ENCODE measurements at places on chromosomes 13 and 19. TPM values are rescaled to one million over a fixed set of nuclear protein-coding genes. Genes with fewer than 3 reads are reported as not detected.

DNA sequence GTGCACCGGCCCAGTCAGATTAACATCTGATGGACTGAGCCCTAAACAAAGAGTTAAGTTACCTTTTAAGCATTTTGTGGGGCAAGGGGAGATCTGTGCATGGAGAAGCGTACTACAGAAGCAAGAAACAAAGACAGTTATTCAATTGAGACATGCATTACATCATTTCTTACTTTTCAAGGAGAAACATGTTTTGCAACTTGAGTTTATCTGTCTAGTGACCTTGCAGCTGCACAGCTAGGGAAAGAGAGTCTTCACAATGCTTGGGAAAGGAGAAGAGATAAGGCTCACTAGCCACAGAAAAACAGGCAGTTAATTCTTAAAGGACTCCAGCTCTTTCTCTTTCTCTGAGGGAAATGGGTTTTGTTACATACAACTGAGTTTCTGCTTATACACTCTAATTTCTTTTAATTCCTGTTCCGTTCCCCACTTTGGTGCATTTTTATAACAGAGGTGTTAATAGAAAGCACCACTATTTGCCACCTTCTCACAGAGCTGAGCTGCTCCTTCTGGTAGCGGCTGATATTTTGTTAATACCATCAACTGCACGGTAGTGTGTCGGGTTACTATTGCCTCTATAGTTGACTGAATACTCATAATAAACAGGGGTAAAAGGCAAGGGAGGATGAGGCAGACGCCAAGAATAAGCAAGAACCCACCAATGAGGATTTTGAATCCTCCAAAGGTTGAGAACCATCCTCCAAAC, 55.9 kb downstream of the ZNF431 start:
- DNase-seq = no peak

DNA sequence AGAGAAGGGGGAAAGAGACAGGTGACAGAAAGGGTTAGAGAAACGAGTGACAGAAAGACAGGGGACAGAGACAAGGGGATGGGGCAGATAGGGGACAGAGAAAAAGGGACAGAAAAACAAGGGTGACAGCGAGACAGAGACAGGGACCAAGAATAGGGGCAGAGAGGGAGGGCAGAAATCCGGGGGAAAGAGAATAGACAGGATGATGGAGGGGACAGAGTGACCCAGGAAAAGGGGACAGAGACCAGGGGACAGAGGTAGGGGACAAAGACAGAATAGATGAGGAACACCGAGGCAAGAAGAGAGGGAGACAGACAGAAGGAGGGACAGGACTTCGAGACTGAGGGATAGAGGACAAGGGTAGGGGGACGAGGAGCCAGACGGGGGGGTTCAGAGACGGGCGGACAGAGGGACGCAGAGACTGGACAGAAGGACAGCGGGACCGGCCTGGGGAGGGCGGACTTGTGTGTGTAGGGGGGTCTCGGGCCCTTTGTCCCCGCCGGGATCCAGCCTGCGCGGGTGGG, 593 bp downstream of the CADM4 start:
- DNase-seq = no peak

GRCh38 chr13:80251403-80251802, 89.5 kb downstream of the SPRY2 start:
- DNase-seq = no peak

GRCh38 chr13:101917833-101918661, 465.6 kb downstream of the ITGBL1 start:
- no peak for DNase-seq

DNA sequence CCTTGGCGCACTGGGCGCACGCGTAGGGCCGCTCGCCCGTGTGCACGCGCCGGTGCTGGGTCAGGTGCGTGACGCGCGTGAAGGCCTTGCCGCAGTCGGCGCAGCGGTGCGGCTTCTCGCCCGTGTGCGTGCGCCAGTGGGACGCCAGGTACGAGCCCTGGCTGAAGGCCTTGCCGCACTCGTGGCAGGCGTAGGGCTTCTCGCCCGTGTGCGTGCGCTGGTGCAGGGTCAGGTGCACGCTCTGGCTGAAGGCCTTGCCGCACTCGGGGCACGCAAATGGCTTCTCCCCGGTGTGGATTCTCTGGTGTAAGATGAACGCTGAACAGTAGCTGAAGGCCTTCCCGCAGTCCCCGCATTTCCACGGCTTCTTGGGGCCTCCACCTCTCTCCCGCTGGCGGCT, 7.0 kb downstream of the ZNF835 start:
- no peak for DNase-seq

GRCh38 chr19:15288146-15288963, 44.0 kb downstream of the BRD4 start:
- no peak for DNase-seq

GRCh38 chr19:55179606-55180484, at the start of gene SYT5:
SYT5 (minus strand) TSS chr19:55180289; CDS start chr19:55179041, 1,248 bp downstream.
- no peak for DNase-seq

- no peak for DNase-seq
These were observed 20.4 kb upstream of the ZNF83 start for GRCh38 chr19:52658595-52658994.

- no peak for DNase-seq
These were observed at the start of gene CACNG6 for GRCh38 chr19:53991224-53992113. CACNG6 (plus strand) TSS chr19:53991637; CDS start chr19:53992878, 1,241 bp downstream.

DNA sequence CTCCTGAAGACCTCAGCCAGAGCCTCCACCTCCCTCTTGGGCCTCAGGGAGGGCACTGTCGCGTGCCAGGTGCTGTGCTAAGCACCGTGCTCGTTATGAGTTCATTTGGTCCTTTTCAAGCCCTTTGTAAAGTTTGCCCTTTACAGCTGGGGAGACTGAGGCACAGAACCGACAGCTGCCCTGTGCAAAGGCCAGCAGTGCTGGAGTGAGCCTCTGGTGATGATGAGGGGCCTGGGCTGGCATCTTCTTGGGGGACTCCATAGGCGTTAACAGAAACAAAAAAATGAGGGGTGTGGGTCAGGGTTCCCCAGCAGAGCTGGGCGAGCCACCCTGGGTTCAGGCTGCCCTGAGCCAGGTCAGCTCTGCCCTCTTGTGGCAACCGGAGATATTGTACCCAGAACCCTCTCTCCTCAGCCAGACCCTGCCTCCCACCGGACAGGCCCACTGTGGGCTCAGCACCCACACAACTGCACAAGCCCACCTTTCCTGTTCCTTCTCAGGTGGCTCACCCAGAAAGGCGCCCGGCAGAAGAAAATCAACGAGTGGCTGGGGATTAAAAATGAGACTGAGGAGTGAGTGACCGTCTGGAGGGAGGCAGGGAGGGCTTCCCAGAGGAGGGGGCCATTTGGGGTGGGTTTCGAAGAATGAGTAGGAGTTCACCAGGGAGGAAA, 5.5 kb upstream of the IFI30 start:
- no peak for DNase-seq

GRCh38 chr19:16836115-16837034, 7.2 kb downstream of the SIN3B start:
- DNase-seq = no peak

GRCh38 chr19:48190288-48190884, 19.9 kb downstream of the ZSWIM9 start:
- DNase-seq = no peak

- no peak for DNase-seq
These were observed 15.2 kb upstream of the PABPC3 start for GRCh38 chr13:25080773-25081172.

DNA sequence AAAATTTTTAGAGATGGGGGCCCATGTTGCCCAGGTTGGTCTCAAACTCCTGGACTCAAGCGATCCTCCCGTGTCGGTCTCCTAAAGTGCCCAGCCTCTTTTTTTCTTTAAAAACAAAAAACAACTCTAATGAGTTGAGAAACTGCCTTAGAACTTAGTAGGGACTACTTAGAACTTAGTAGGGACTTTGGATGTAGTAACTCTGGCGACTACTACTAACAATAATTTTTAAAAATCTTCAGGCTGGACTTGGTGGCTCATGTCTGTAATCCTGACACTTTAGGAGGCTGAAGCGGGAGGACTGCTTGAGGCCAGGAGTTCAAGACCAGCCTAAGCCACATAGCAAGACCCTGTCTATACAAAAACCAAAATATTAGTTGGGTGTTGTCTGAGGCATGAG, 515 bp upstream of the C19orf67 start:
- DNase-seq = no peak

DNA sequence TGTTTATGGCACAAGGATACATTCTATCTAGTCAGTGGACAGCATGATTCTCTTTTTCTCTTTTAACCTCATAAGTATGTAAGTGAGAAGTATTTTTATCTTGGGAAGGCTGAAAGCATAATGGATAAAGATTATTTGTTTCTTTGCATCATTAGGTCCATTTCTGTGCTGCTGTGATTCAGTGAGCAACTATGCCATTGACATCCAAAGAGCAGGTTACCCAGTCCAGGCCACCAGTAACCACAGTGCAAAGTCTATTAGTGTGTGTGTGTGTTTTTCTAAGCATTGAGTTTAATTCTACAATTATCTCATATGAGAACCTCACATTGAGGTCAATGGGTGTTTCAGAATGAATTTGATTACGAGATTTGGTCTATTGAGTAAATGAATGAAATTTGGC, 158.8 kb upstream of the DACH1 start:
- no peak for DNase-seq

- no peak for DNase-seq
These were observed 8.7 kb downstream of the GPX4 start for GRCh38 chr19:1112268-1113029.

GRCh38 chr19:3369337-3370213, 3.2 kb downstream of the NFIC start:
- no peak for DNase-seq

DNA sequence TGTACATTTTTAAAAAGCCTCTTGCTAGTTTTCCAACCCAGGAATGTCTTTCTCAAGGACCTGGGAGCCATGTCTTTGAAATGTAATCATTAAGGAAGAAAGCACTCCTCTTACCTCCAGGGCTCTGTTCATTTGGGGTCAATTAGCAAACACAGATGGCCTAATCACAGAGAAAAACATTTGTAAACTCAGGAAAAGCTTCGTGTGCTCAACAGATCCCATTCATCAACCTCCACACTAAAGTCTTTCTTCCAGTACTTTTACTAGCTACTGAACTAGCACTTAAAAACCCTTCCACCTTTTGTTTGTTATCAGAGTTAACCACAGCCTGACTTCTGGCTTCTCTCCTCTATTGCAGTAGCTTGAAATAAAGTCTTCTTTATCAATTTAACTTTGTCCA, 441.4 kb downstream of the PCDH20 start:
- DNase-seq = no peak

- no peak for DNase-seq
These were observed at the start of gene NPAS1 for GRCh38 chr19:47019431-47020041. NPAS1 (plus strand) TSS chr19:47019837; CDS start chr19:47021048, 1,211 bp downstream.

DNA sequence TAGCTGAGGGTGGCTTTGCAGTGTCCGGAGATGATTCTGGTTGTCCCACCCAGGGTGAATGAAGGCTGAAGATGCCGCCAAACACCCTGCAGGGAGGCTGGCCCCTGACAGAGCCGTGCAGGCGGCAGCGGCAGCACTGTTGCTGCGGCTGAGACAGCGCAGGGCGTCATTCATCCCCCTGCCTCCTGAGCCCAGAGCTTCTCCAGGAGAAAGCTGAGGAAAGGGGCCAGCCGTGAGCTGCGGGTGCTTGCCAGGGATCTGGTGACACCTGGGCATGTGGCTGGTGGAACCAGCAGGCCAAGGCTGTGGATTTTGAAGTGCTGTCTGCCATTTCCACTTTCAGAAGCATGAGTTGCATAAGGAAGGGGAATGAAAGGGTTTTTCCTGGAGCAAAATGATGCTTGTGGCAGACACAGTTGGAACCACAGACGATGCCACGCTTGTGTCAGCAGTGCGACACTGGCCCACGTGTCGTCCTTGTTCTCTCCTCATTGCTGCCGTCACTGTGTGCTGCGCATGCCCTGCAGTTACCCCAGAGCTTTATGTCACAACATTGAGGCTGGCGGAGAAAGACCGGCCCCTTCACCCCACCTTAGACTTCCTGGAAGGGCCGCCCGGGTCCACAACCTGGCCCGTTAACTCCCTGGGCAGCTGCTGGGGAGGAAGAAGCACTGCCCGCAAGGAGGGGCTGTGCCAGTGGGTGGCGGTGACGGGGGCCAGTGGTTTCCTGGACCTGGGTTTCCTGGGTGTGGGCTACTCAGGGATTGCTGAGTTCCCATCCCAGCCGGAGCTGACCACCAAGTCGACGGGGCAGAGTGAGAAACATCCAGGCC, 22.7 kb downstream of the TFDP1 start:
- DNase-seq = no peak

DNA sequence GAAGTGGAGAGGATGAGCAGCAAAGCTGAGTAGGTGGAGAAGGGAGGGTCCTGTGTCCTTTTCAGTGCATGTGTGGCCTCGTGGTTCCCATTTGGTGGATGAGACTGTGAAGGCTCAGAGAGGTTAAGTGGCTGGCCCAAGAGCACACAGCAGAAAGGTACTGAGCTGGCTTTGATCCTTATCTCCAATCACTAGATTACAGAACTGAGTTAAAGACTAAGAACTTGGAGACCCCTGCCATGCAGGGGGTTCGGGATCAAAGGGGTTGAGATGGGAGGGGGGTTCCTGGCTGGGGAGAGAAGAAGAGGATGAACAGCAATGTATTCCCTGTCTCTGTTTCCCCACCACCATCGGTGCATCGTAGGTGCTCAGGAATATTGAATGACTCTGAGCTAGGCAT, 11.8 kb downstream of the CELF5 start:
- DNase-seq = no peak

DNA sequence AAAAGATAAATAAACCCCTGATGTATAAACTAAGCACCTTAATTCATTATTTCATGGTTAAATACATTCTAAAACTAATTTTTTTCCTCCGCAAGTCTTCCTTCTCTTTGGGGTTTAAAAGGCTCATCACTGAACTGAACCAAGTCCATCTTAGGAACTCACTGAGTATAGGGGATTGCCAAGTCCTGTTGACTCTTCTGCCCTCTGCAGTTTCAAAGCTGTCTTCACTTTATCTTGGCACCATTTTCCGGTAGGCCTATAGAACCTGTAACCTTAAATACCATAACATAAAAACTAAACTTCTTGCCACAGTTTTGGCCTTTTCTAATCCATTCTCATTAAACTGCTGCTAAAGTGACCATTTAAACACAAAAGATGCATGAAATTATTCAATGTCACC, 66.5 kb upstream of the USPL1 start:
- DNase-seq = no peak

GRCh38 chr13:50587115-50587514, 256.4 kb downstream of the DLEU7 start:
- no peak for DNase-seq

GRCh38 chr19:51296336-51297093, 14.9 kb upstream of the IGLON5 start:
- no peak for DNase-seq

GRCh38 chr19:35267353-35267817, 1.4 kb upstream of the USF2 start:
- DNase-seq = no peak

- DNase-seq = no peak
These were observed 3.3 kb downstream of the FCGRT start for GRCh38 chr19:49515767-49516166.

PLIN4 gene
- total RNA-seq = 358 TPM

SHISA7 gene
- not detected for total RNA-seq

HIF3A gene
- 13.5 TPM for total RNA-seq

ZNF578 gene
- 0.94 TPM for total RNA-seq

ZNF320 gene
- total RNA-seq = 8.0 TPM

LMTK3 gene
- total RNA-seq = 0.12 TPM

SHISA2 gene
- 1.4 TPM for total RNA-seq

FREM2 gene
- total RNA-seq = 0.28 TPM

DLEU7 gene
- total RNA-seq = not detected

OVOL3 gene
- not detected for total RNA-seq

TRPC4 gene
- total RNA-seq = 0.96 TPM

GRK1 gene
- total RNA-seq = not detected
